Choroid plexus epithelial cell (primary cell): ENCODE measurements at places on chromosomes 7 and 10.

DNA sequence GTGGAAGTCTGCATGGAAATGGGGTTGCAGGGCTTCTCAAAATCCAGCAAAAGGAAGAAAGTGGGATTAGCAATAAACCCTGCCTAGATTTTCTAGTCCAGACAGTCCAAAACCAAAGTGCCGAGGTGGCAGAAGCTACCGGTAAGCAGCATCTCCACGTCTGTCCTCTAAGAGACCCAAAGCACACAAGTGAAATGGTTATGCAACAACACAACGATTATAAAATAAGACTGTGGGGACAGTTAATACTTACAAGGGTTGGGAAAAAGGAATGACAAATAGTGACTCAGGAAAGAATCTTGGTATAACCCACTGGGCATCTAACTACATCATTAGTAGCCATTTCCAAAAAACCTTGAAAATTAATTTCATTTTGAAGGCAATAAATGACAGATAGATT, 24.7 kb downstream of the CREB3L2 start:
- no peak for DNase-seq

- no peak for DNase-seq
Measured at GRCh38 chr7:28717445-28718054, 240.6 kb downstream of the TRIL start.

- DNase-seq: no peak
Measured at GRCh38 chr7:64867863-64868440, 35.1 kb upstream of the ZNF273 start.

DNA sequence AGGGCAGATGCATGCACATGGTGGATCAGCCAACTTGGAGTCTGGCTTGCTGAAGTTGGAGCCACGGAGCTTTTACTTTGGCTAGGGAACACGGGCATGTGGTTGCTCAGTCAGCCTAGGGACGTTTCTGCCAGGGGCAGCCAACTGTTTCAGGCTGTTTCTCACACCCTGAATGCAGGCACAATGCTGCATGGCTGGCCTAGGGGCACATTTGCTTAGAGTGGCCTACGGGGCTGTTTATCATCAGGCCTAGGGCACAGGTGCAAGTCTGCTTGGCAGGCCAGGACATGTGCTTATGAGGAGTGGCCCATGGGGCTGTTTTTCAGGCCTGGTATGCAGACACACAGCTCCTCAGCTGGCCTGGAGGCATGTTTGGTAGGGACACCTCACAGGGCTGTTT, 107.4 kb downstream of the GSAP start:
- DNase-seq: no peak

GRCh38 chr10:18195060-18195799, 55.0 kb downstream of the CACNB2 start:
- DNase-seq: peak; percentile 38
